ENCODE measurements at places on chromosomes 7 and 10. TPM values are rescaled to one million over a fixed set of nuclear protein-coding genes. Genes with fewer than 3 reads are reported as not detected.

DNA sequence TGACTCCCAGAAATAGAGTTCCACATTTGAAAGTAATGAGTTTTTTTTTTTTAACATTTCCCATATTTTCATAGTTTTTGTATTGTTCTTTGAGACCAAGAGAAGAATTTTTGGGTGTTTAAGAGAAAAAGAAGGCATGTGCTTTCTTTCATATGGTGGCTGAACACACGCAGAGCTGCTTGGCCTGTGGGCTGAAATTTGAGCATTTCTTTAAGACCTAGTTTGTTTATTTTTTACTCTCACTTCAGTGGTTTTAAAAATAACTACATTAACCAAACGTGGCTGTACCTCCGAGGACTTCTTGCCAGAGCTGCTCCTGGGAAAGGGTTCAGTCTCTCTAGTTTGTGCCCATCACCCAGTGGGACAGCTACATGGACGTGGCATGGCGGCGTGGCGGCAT is 58.3 kb downstream of the INPP5A start:
- H3K4me1 ChIP-seq = peaks cover 6% of the 10 kb centered on the region
- no peaks in the 10 kb centered on the region for H3K36me3 ChIP-seq
- H3K27ac ChIP-seq = no peak overlapping the region
- no peak overlapping the region for H3K4me3 ChIP-seq
- H3K27me3 ChIP-seq = peaks cover 3% of the 10 kb centered on the region
- DNase-seq = no peak

- H3K27ac ChIP-seq = no peak overlapping the region
- no peak for DNase-seq
- no peaks in the 10 kb centered on the region for H3K36me3 ChIP-seq
- H3K27me3 ChIP-seq = peaks cover 65% of the 10 kb centered on the region
- H3K4me1 ChIP-seq = no peaks in the 10 kb centered on the region
- H3K4me3 ChIP-seq = no peak overlapping the region
Observed at GRCh38 chr10:23198610-23198939, 6.5 kb downstream of the PTF1A start.

- no peak overlapping the region for H3K27ac ChIP-seq
- no peaks in the 10 kb centered on the region for H3K27me3 ChIP-seq
- H3K36me3 ChIP-seq = no peaks in the 10 kb centered on the region
- no peak for DNase-seq
- H3K4me1 ChIP-seq = no peaks in the 10 kb centered on the region
- H3K4me3 ChIP-seq = no peak overlapping the region
Observed at GRCh38 chr7:39890411-39890810, 59.6 kb upstream of the CDK13 start.

DNA sequence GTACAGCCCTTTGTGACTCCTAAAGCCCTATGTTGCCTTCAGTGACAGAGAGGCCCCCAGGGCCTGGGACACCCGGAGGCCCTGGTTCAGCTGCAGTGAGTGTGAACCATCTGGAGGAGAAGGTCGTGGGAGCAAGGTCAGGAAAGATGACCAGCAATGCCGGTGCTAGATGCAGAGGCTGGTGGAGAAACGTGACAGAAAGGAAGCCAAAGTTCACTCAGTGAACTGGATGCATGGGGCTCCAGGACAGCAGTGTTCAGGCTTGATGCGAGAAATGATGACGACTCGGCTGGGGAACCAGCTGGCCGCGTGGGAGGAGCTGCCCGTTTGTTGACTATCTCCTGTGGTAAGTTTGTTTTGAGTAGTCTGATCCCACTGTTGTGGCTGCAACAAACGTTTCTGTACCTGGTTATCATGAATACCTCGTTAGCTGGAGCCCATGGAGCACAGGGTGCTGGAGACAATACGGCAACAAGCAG is 54.1 kb upstream of the MKRN1 start:
- no peak overlapping the region for H3K4me3 ChIP-seq
- H3K27me3 ChIP-seq = no peaks in the 10 kb centered on the region
- DNase-seq = no peak
- H3K27ac ChIP-seq = no peak overlapping the region
- H3K36me3 ChIP-seq = no peaks in the 10 kb centered on the region

GRCh38 chr7:96531331-96531730 is 178.3 kb downstream of the SEM1 start:
- no peak for DNase-seq
- H3K4me1 ChIP-seq = no peaks in the 10 kb centered on the region
- H3K27me3 ChIP-seq = peaks cover 2% of the 10 kb centered on the region

GRCh38 chr10:113108194-113108835 is 158.3 kb downstream of the TCF7L2 start:
- no peaks in the 10 kb centered on the region for H3K4me1 ChIP-seq
- H3K27ac ChIP-seq = no peak overlapping the region
- H3K27me3 ChIP-seq = no peaks in the 10 kb centered on the region
- H3K36me3 ChIP-seq = no peaks in the 10 kb centered on the region

DNA sequence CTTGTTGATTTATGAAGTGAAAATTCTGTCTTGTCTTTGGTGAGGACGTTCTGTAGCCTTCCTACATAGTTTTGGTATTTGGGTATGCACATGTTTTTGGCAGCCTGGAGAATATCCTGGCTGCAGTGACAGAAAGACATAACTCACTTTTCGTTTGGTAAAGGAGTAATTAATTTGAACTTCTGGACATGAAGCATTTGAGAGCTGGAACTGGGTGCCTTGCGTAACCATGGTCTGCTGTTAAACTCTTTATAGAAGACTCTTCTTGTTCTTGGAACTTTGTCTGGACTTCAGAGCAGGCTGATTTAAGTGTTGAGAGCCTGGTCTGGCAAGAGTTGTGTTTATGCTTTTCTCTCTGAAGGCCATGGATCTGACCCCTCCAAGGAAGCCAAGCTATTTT is 231.3 kb downstream of the LRMDA start:
- H3K27ac ChIP-seq = no peak overlapping the region
- DNase-seq = no peak
- no peaks in the 10 kb centered on the region for H3K4me1 ChIP-seq
- H3K4me3 ChIP-seq = no peak overlapping the region
- H3K27me3 ChIP-seq = peaks cover 4% of the 10 kb centered on the region
- no peaks in the 10 kb centered on the region for H3K36me3 ChIP-seq

DNA sequence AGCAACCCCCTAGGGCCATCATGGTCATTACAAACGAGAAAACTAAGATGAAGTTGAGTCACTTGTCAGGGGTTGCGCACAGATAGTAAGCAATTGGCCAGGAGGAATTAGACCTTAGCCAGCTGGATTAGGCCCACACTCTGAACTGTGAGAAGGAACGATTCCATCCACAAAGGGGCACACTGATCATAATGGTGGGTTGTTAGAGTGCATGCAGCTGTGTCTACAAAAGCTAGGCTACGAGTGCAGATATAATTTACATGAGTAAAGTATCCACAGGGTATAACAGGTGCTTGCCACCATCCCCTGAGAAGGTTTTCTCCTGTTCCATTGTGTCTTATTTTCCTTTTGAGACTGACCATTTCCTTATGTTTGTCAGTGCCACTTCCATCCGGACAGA is 16.6 kb upstream of the FAM170B start:
- H3K4me1 ChIP-seq = no peaks in the 10 kb centered on the region
- H3K4me3 ChIP-seq = no peak overlapping the region
- H3K27ac ChIP-seq = no peak overlapping the region
- DNase-seq = no peak
- peaks cover 3% of the 10 kb centered on the region for H3K27me3 ChIP-seq
- no peaks in the 10 kb centered on the region for H3K36me3 ChIP-seq

DNA sequence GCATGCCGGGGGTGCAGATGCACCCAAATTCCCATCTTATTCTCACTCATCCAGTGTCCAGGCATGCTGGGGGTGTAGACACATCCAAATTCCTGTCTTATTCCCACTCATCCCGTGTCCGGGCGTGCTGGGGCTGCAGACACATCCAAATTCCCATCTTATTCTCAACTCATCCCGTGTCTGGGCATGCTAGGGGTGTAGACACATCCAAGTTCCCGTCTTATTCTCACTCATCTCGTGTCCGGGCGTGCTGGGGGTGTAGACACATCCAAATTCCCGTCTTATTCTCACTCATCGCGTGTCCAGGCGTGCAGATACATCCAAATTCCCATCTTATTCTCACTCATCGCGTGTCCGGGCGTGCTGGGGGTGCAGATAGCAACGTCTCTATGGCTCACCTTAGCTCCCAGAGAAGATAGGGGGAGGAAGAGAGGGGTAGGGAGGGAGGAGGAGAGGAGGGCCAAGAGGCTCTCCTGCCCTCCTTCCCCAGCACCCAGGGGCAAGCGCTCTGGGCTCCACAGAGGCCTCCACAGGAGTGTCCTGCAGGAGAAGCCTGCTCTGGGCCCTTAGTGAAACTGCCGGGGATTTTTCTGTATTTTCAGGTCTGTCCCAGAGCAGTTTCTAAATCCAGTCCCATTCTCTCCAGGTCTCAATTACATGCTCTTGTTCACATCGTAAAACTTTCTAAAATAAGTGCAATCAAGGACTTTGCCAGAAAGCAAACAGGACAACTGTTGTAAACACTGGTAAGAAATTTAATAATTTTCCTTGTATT is 210.8 kb downstream of the DIP2C start:
- H3K4me1 ChIP-seq = peaks cover 7% of the 10 kb centered on the region
- H3K27ac ChIP-seq = no peak overlapping the region
- H3K27me3 ChIP-seq = no peaks in the 10 kb centered on the region
- no peak overlapping the region for H3K4me3 ChIP-seq
- DNase-seq = no peak

GRCh38 chr7:20932785-20933527 is 146.3 kb upstream of the SP8 start:
- no peaks in the 10 kb centered on the region for H3K27me3 ChIP-seq
- DNase-seq = no peak
- H3K4me3 ChIP-seq = no peak overlapping the region
- H3K27ac ChIP-seq = no peak overlapping the region
- H3K4me1 ChIP-seq = no peaks in the 10 kb centered on the region

DNA sequence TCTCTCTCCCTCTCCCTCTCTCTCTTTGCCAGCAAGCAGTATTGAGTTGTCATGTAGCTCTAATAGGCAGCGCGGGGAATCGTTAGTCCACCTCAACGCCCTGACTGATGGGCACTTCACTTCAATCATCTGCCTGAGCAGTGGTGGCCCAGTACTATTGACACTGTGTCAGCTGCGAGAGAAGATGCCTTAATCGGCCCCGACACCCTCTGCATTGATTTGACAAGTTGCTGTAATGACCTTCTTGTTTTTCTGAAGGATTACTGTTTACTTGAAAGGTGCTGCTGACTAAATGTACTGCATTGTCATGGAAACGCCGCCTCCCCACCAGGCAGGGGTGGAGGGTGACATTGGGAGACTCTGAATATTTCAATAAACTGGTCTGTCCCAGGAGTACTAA is 913.8 kb downstream of the KCNMA1 start:
- no peaks in the 10 kb centered on the region for H3K36me3 ChIP-seq
- H3K4me3 ChIP-seq = no peak overlapping the region
- DNase-seq = no peak

- no peak for DNase-seq
- H3K27me3 ChIP-seq = no peaks in the 10 kb centered on the region
- no peak overlapping the region for H3K27ac ChIP-seq
- H3K36me3 ChIP-seq = no peaks in the 10 kb centered on the region
- no peak overlapping the region for H3K4me3 ChIP-seq
Observed at GRCh38 chr7:84060760-84061261, 133.8 kb downstream of the SEMA3A start.

DNA sequence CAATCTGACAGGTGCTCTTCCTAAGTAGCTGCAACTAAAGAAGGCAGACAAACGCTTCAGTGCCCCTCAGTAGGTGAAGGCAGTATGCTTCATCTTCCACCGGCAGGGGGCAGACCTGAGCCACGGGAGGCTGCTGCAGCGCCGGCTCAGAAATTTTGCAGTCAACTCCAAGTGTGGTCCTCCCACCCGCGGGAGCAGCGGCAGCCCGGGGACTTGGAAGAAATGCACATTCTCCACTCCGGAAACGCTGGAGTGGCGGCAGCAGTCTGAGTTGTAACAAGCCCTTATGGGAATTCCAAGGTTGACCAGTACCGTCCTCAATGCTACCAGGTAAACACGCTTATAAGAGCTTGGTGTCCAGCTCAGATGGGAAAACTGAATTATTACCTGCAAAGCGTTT is 3.4 kb downstream of the IGFBP3 start:
- H3K4me3 ChIP-seq = no peak overlapping the region
- peak; percentile 43 for DNase-seq
- H3K36me3 ChIP-seq = no peaks in the 10 kb centered on the region
- H3K4me1 ChIP-seq = peaks cover 2% of the 10 kb centered on the region
- H3K27me3 ChIP-seq = peaks cover 25% of the 10 kb centered on the region
- no peak overlapping the region for H3K27ac ChIP-seq

GRCh38 chr7:148434181-148434757 is 156.3 kb upstream of the C7orf33 start:
- H3K36me3 ChIP-seq = no peaks in the 10 kb centered on the region
- H3K27me3 ChIP-seq = peaks cover 6% of the 10 kb centered on the region
- H3K27ac ChIP-seq = no peak overlapping the region
- H3K4me3 ChIP-seq = no peak overlapping the region
- no peak for DNase-seq

DNA sequence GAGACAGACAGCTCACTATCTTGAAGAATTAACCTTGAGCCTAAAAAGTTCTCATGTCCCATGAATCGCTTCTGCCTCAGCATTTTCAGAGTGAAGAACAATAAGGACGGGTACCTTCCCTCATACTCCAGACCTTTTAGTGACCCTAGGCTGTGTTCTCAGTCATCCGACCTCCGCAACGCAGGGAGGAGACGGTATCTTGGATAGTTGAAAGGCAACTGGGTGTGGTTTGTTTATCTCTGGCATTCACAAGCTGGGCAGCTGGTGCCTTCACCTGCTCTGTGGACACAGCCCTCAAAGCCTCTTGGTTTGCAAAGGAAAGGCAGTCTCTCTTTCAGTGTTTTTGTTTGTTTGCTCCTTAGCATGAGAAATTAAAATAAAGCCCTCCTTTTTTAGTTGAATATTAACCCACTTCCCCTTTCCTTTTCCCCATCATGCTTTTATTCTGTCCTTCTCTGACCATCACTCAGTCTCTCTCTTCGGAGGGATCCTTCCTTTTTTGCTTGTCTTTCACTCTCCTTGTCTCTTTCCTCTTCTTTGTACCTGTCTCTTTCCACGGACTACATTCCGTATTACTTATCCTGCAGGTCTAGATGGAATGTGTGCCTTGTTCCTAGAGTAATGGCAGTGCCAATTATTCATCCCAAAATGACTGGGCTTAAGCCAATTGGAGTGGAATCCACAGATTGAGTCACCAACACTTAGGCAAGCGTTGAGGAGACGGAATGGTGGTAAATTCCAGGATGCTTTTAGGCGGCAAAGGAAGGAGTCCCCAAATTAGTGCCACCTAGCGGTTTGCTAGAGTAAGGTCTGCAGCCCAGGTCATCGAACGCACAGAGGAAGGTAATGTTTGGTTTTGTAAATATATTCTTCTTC is 45.8 kb downstream of the PRR15 start:
- H3K4me3 ChIP-seq = no peak overlapping the region
- H3K27me3 ChIP-seq = peaks cover 9% of the 10 kb centered on the region
- H3K36me3 ChIP-seq = no peaks in the 10 kb centered on the region
- DNase-seq = no peak

- H3K4me1 ChIP-seq = no peaks in the 10 kb centered on the region
- no peak overlapping the region for H3K4me3 ChIP-seq
- peaks cover 36% of the 10 kb centered on the region for H3K27me3 ChIP-seq
- no peak for DNase-seq
- no peak overlapping the region for H3K27ac ChIP-seq
- no peaks in the 10 kb centered on the region for H3K36me3 ChIP-seq
Observed at GRCh38 chr10:103822107-103822716, 33.2 kb downstream of the SH3PXD2A start.

- no peak for DNase-seq
- no peaks in the 10 kb centered on the region for H3K27me3 ChIP-seq
- H3K4me3 ChIP-seq = no peak overlapping the region
Observed at GRCh38 chr7:111933609-111934008, 272.6 kb downstream of the DOCK4 start.

Gene CREB5
- 0.03 TPM for total RNA-seq

Gene ADAM12
- total RNA-seq = 0.85 TPM

Gene DENND2A
- 0.09 TPM for total RNA-seq

Gene ZPBP
- total RNA-seq = not detected

Gene HOXA10
- not detected for total RNA-seq

Gene GIMAP1
- total RNA-seq = 76.8 TPM

Gene TRRAP
- 53.9 TPM for total RNA-seq

Gene CHCHD2
- total RNA-seq = 206 TPM

Gene ADCY1
- total RNA-seq = 0.03 TPM

Data from T-cell (primary cell).